ENCODE measurements at places on chromosomes 5 and 9. TPM values are rescaled to one million over a fixed set of nuclear protein-coding genes. Genes with fewer than 3 reads are reported as not detected.

- no peak for DNase-seq
Measured at GRCh38 chr9:126057121-126057825, 269.4 kb upstream of the MVB12B start.

- no peak for DNase-seq
Measured at GRCh38 chr9:120982836-120983235, 56.2 kb upstream of the TRAF1 start.

Gene PCDHGA12
- 2.7 TPM for polyA plus RNA-seq

- no peak for DNase-seq
Measured at GRCh38 chr9:37036371-37036775, 2.3 kb upstream of the PAX5 start.

Gene ZNG1A
- polyA plus RNA-seq, result 22.0 TPM

All from right cardiac atrium (tissue), 5 donors.